Globus pallidus (tissue), 1 donor: ENCODE measurements at places on chromosomes 2 and 18.
A peak's percentile ranks its signal among the peaks of the same experiment; 100 is the strongest.

DNA sequence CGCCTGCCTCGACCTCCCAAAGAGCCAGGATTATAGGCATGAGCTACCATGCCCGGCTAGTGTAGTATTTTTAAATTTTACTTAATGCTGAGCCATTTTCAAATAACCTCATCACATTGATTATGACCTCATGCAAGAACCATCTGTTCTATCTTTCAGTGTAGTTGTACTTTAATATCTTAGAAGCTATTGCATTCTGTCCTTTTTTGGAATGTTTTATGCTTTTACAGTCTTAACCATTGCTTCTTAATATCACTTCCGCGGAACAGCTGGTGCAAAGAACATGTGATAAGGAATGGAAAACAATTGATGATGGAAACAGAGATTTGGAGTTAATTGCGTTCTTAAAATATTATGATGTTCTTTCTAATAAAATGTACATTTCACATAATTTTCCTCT lies 2.7 kb downstream of the GEN1 start:
- DNase-seq, result no peak

DNA sequence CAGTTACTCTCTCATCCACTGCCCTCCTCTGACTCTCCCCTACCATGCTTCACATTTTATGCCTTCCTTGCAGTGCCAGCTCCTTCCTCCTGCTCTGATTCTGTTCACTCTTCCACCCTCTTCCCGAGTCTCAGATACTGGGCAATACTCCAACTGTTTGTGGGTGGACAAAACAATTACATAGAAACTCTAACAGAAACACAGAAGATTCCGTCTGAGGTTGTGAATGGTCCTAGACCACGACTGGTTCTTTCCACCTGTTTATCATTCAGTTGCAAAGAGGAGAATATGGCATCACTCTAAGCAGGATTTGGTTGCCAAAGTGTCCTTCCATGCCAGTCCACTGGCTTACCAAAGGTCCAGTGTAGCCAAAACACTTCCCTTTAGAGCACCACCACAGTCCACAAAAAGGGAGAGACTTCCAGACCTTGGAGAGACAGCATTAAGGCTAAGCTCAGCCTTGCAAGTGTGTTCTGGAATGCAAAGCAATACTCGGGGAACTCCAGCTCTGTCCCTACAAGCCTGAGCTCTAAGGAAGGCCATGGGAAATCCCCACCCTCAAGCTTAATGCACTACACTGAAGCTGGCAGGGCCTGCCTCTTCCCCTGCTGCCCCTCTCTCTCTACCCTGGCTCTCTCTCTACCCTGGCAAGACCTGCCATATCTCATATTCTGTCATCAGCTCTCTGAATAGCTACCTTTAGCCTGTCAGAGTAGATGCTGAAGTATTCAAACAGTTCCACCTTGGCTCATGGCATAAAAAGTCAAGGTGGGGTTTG lies 33.6 kb upstream of the RND3 start:
- no peak for DNase-seq

DNA sequence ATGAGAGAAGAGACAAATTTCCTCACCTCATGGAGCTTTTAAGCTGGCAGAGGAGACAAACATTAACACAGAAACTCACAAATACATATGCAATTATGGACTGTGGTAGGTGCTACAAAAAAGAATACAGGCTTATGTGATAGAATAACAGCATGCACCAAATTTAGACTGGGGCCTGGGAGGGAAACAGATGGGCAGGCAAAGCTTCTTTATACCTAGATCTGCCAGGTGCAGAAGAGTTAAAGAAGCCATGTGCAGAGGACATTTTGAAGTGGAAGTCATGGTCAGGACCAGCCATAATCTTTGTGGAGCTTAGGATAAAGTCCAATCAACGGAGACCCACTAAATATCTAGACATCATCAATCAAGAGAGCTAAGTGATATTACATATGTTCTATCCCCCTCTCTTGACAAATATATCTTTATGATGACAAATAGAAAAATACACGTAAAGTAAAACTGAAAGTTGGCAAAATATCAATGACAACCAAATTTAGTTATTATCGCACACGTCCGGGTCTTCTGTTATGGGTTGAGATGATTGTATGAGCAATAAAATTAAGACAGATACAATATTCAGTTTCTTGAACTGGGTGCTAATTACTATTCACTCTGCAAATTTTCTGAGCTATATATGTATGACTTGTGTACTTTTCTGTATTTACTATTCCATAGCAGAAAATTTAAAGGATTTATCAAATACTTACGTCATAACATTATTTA lies 44.1 kb downstream of the CD28 start:
- no peak for DNase-seq

DNA sequence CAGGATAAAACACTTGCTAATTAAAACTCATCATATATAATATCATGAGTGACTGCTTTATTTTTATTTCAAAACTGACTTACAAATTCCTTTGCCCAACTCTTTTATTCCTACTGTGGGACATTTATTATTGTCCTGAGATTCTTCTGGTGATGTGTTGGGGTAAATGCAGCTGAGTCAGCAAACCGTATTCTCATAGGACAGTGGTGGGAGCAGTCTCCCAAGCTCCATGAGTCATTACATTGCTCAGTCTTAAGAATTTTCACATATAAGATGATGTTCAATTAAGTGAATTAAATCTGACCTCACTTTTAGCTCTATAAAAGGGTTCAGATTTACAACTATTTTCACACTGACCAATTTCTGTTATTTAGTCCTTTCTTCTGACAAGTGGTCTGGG lies 1530.7 kb downstream of the LRP1B start:
- DNase-seq, result no peak

- DNase-seq, result no peak
Observed at GRCh38 chr2:12177455-12178288, 431.2 kb downstream of the LPIN1 start.

DNA sequence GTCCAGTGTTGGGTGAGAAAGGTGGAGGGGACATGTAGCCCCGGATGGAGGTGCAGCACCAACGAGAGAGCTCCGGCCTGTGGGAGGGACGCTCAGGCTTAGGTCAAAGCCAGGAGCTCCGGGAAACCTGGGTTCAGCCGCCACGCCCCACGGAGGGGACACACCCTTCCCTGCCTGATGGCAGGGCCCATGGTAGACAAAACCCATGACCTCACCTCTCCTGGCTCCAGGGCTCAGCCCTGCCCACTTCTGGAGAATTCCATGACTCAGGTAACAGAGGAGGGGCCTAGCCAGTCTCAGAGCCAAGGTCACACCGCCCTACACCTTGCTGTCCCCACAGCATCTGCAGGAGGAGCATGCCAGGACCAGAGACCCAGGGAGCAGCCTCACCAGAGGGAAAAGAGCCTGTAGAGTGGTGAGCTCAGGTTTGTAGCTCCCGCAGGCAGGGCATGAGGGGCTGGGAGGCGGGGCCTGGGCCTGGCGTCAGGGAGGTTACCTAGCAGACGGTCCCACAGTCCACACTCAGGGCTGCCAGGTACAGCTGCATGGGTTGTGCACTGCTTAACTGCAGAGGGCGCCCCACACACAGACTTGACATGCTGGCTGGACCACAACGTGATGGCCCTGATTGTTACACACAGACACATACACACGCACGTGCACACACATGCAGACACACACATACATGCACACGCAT lies 70.8 kb upstream of the SMAD7 start:
- no peak for DNase-seq

DNA sequence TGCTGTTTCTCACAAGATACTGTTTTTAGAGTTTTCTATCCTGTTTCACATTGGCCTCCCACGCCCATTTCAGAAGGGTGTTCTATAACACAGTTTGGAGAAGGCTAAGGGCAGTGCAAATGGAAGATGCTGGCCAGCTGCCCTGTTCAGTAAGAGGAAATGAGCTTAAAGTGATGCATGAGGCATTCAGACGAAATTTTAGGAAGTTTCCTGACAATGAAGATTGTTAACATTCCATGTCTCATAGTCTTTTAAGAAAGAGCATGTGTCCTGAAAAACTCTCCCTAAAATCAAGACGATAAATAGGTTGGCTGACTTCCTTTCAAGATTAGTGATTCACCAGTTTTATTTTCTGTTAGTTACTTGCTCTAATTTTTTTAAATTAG lies 484.2 kb upstream of the NRP2 start:
- no peak for DNase-seq

- no peak for DNase-seq
Observed at GRCh38 chr2:170250584-170250983, 72.6 kb downstream of the MYO3B start.

GRCh38 chr2:45134726-45135125 lies 125.5 kb upstream of the SIX2 start:
- peak; percentile 21 for DNase-seq

GRCh38 chr2:176473177-176473576 lies 203.9 kb downstream of the MTX2 start:
- DNase-seq, result no peak

- DNase-seq, result no peak
Observed at GRCh38 chr2:201842131-201842860, 36.0 kb downstream of the CDK15 start.

DNA sequence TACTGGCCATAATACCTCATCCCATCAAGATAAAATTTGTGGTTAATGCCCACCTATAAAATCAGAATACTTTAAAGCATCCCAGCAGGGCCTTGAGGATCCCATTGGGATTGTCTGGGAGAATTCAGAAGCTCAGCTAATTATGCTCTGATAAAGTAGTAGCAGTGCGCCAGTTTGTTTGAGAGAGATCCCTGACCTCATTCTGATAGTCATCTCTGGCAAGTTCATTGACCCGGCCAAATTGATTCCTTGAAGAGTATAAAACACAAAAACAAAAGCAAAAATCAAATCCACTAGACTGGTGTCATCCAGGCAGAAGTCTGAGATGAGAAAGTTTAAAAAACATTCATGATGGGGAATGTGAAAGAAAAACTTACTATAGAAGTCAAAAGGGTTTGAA lies 14.1 kb downstream of the ABCG5 start:
- DNase-seq, result no peak

- DNase-seq, result no peak
Observed at GRCh38 chr2:120108749-120109148, 95.9 kb downstream of the EPB41L5 start.

DNA sequence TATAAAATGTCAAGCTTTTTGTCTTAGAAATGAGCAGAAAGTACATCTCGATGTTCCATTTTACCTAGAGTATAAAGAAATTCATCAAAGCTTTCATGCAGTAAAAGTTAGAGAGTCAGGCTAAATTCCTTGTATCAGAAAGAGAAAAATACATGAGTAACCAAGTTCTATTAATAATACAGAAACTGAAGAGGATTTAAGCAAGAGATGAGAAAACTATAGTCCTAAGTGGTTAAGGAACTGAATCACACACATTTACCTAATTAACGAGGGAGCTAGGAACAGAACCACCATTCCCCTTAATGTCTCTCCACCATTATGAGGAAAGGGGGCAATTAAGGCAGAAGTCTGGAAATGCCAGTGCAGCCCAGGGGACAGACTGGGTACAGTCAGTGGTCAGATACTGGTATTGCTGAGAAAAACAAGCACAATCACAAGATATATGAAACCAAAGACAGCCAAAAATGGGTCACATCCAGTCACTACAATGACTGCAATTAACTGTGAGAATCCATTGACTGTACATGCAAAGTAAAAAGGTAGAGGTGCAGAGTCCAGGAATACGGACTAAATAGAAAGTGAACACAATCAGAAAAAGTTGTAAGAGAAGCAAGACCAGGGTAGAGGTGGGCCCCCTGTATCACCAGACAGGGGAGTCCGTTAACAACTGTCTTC lies 23.9 kb downstream of the MAP4K3 start:
- DNase-seq, result no peak

- DNase-seq, result no peak
Observed at GRCh38 chr2:21820271-21820670, 696.5 kb downstream of the TDRD15 start.

DNA sequence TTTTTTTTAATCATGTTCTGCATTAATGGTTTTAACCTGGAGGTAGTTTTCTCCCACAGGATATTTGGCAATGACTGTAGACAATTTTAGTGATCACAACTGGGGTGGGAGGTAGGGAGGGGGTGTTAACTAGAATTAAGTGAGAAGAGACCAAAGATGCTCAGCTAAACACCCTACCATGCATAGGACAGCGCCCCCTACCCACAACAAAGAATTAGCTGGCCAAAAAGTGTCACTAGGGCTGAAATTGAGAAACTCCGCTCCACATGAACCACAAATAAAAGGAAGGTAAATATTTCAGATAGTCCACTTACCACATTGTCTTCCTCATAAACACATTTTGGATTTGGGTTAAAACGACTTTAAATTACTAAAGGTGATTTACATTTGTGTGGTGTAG lies 942.6 kb downstream of the SUCLG1 start:
- no peak for DNase-seq
